NCI-H1694 (cell line): ENCODE measurements at places on chromosomes 12 and 14.
A peak's percentile ranks its signal among the peaks of the same experiment; 100 is the strongest.

GRCh38 chr14:88590173-88590572 is 27.3 kb downstream of the ZC3H14 start:
- DNase-seq = no peak

DNA sequence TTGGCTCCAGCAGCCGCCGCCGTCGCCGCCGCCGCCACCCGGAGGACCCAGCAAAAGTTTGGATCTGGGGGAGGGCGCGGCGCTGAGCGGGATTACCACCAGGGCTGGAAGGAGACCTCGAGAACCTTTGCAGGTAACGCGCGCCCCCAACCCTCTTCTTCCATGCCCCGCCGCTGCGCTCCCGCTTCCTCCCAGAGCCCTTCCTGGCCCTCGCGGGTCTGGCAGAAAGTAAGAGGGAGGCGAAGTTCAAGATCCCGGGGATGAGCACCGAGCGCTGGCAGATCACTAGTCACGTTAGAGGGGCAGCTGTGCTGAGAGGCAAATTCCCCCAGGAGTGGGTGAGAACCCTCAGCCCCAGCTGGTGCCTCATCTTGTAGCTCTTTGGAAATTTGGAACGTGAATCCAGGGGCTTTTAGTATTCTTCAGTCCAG is 3.9 kb downstream of the FLRT2 start:
- DNase-seq = peak; percentile 49

DNA sequence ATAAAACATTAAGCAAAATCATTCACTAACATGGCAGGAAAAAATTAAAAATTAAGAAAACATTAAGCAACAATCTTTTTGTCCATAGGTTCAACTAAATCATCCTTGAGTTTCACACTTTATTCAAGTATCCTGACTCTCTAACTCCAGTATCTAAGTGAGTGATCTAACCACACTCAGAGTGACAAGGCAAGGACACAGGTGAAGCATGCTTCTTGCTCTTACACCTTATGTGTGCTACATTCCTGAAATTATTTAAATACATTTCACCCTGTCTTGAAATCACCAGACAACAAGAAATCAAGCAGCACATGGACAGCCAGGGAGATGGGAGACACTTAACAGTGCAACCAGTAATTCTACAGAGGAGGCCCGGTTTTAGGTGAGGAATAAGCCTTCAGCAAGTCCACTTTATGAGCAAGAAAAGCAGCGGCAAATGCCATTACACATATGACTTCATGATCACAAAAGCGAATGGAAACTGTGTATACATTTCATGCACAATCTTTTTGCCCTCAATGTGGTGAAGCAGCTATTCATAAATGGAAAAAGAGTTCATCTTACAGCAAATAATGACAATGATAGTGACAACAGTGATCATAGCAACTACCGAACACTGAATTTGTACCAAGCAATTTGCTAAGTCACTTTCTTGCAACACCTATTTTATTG is 37.4 kb downstream of the PHLDA1 start:
- DNase-seq = no peak

DNA sequence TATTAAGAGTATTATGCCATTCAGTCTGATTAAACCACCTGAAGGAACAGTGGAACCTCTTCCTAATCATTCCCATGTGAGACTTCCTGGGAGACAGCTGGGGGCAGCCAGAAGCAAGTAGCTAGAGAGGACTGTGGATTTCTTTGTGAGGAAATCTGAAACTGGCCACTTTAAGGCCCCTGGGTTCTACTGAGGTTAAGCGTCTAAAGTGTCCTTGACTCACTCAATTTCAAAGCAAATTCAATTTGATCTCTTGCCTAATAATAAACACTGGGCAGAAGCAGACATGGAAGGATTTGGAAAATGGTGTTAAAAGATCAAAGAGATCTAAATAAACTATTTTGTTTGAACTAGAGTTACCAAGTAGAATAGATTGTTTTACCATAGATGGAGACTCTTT is 909.9 kb downstream of the NRXN3 start:
- no peak for DNase-seq

DNA sequence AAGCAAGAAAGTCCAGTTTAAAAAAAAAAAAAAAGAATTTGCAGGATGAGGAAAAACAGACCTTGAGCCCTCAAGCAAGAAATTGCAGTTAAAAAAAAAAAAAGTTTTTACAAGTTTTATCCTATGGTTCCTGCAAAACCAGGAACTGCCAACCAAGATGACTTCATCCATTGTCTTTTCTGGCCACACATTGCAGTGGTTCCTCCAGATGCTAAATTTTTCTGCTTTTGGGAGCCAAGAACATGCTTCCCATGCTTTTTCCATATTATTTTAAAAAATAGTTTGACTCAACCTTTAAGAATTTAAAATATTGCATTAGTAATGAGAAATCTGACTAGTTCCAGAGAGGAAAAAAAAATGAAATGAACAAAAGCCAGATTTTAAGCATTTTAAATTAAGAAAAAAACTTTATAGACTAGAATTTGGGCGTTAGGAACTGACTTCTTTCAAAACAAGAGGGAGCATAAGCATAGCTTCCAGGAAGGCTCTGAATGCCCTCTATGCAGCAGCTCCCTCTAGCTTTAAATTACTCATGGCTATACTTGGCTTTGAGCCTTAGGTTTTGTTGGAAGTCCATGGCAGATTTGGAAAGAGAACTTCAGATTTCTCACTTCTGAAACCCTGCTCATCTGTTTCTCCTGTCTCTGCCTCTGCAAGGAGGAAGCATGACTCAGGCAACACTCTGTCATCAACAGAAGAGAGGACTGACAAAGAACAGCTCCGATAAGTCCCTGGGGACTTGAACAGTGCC is 124.5 kb downstream of the GPR65 start:
- DNase-seq = no peak

GRCh38 chr12:58174316-58174715 is 232.9 kb downstream of the ATP23 start:
- no peak for DNase-seq

GRCh38 chr12:30437044-30437443 is 258.6 kb downstream of the IPO8 start:
- no peak for DNase-seq

DNA sequence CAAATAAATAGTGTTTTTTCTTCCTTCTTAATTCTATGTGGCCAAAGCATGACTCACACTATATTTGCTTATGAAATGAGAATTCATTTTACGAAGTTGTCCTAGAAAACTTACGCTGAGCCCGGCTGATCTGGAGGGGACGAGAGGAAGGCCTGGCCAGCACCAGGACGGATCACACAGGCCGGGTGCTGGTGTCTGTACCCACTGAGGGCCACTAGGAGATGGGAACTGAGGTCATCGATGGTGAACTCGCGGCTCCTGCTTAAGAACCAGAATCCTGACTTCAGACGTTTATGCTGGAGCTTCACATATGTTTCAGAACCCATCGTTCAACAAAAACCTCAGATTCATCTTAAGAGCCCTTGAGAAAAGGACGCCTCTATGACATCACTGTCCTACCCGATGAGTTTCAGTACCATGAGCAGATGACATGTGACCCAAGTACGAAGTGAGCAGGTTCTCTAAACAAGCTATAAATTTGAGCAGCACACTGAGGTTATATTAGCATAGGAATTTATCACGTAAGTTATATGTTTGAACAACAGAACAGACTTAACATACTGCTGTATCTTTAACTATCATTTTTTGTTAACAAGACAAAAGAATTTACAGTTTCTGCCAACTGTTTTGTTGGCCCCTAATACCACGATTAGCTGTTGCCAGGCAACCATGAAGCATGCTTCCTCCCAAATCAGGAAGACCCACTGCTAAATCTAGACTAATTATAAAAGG is 111.9 kb downstream of the FOXN3 start:
- no peak for DNase-seq

DNA sequence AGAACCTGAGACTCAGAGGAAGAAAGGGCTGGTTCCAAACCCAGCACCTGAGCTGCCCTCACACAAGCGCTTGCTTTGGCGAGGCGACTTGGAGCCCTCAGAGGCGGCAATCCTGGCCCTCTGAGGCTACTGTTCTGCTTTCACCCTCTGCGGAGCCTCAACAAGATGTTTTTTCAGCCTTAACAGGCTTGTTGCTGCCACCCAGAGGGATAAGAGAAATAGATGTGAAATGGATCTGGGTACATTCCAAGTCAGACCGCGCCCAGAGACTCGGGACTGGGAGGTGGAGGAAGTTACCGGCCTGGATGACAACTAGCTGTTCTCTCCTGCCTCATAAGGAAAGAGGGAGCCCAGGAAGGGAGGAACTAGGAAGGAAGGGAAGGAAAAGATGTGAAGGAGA is 89.6 kb downstream of the TTC7B start:
- DNase-seq = peak; percentile 44

GRCh38 chr12:107654873-107655272 is 30.7 kb upstream of the PWP1 start:
- no peak for DNase-seq

- DNase-seq = no peak
Measured at GRCh38 chr12:22321638-22322037, 12.9 kb downstream of the ST8SIA1 start.

DNA sequence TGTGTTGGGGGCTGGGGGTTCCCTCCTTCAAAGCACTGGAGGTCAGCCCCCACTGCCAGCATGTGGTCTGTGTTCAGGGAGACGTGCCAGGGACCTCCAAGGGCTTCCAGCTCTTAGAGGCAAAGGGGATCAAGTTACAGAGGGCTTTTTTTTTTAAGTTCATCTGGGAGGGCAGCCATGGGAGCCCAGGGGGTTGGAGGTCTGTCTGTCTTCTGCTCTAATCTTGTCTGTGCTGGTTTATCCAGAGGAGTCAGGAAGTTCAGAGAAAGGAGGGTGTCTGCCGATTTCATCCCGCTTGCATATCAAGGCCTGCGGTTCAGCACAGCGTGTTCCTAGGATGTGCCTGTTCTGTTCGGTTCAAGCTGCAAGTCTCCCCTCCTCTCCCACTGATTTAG is 72.2 kb downstream of the TMEM132C start:
- no peak for DNase-seq

- DNase-seq = peak; percentile 59
Measured at GRCh38 chr12:21697904-21698630, 40.4 kb upstream of the LDHB start.

- no peak for DNase-seq
Measured at GRCh38 chr12:120668868-120669840, 17.8 kb upstream of the MLEC start.

DNA sequence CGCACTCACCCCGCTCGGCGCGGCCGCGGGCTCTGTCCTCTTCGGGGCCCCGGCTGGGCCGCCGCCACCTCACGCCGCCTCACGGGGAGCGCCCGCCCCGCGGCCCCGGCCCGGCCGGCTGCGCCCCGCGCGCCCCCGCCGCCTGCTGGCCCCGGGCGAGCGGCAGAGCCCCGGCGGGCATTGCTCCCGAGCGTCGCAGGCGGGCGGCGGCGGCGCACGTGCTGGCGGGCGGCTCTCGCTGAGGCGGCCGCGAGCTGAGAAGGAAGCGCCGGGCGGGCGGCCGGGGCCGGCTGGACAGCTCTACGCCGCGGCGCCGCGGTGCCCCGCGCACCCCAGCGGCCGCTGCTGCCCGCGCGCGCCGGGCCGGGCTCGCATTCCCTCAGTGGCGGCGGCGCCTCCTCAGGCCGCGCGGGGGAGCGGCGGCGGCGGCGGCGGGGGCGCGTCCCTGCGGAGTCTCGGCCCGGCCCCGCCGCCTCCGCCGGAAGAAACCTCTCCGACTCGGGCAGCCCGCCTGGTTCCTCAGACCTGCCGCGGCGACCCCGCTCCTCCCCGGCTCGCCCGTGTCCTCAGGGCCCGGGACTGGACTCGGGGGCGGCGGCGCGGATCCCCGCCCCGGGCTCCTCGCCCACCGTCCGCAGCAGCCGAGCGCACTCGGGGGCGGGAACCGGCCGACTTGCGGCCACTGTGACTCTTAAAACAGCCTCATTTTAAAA is at the start of gene PITPNM2:
TSS of gene PITPNM2 (minus strand) at position 347 of the 713 bp plus-strand sequence. CDS start 116,500 bp downstream, outside the sequence.
- DNase-seq = no peak

DNA sequence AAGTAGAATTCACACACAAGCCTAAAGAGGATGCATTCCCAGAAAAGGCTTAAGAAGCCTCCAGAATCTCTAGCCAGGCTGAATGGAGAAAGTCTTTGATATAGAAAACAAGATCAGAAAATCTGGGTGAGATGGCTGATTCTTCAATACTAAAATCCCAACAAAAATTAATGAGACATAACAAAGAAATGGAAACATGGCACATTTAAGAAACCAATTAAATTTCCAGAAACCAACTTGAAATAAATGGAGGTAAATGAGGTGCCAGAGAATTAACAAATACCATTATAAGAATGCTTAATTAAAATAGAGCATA is 51.9 kb downstream of the CPSF6 start:
- DNase-seq = no peak

DNA sequence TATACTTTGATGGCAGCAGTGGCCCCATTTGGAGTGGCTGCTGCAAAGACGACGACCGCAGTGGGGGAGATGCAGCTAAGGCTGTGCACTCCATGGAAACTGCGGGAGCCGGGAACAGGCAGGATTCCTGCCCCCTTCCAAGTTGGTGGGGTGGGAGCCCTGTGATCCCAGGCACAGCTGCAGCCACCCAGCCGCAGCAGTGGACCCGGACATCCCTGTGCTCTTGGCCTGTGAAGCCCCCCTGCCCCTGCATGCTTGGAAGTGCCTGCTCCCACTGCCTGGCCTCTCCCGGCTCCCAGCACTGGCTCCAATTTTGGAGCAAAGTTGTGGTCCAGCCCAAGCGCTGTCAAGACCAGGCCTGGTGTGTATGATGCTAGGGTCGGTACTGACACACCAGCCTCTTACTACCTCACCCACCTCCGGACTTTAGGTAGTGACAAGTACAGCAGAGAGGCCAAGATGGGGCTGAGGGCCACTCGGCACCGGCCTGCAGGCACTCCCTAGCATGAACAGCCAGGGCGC is 502.8 kb upstream of the RPL10L start:
- no peak for DNase-seq

GRCh38 chr12:33721561-33721960 is 281.9 kb upstream of the SYT10 start:
- DNase-seq = no peak

GRCh38 chr14:103184046-103184445 is 60.8 kb downstream of the TNFAIP2 start:
- DNase-seq = no peak

DNA sequence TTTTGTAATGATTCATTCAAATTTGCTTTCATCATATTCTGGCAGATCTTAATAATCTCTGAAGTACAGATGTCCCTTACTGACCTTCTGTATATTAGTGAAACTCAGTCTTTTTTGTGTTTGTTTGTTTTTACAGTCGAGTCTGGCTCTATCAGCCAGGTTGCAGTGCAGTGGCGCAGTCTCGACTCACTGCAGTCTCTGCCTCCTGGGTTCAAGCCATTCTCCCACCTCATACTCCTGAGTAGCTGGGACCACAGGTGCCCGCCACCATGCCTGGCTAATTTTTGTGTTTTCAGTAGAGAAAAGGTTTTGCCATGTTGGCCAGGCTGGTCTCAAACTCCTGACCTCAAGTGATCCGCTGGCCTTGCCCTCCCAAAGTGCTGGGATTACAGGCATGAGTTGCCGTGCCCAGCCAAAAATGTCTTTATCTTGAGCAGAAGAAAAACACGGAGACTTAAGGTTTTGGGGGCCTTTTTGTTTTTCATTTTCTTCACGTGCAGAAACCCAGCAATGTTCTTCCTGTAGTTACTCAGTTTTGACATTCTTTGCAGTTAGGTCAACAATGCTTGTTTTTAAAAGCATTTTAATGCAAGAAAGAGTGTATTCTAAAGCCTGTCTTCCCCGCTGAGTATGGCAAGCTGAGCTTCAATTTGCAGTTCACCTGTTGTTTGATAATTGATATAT is 79.5 kb downstream of the FAR2 start:
- no peak for DNase-seq
